ENCODE measurements at places on chromosomes 7 and 10. TPM values are rescaled to one million over a fixed set of nuclear protein-coding genes. Genes with fewer than 3 reads are reported as not detected.

SPDYE5 gene
- not detected for total RNA-seq

MSMB gene
- not detected for total RNA-seq

HIP1 gene
- total RNA-seq = 4.9 TPM

POP7 gene
- total RNA-seq = 14.6 TPM

CALHM1 gene
- not detected for total RNA-seq

CAMK2G gene
- 7.7 TPM for total RNA-seq

ADARB2 gene
- 3.7 TPM for total RNA-seq

TSPAN15 gene
- 49.2 TPM for total RNA-seq
